Upper lobe of right lung (tissue), 1 donor: ENCODE measurements at places on chromosomes 11 and 22.

DNA sequence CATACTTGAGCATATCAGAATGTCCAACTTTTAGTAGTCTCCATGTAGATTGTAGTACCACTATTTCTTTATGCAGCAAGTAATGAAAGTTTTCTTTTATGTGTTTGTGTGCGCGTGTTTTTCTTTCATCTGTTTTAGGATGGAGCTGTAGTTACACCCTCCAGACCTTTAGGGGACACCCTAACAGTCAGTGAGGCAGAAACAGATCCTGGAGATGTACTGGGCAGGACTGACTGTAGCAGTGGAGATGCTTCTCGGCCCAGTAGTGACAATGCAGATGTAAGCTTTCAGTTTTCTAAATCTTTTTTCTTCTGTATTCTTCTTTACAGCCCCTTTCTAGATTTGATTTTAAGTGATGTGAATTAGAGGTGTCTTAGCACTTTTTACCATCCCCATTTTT, 79.9 kb upstream of the GRIK4 start:
- DNase-seq: no peak

- no peak for DNase-seq
Measured at GRCh38 chr11:68004551-68005335, 846 bp upstream of the UNC93B1 start.

DNA sequence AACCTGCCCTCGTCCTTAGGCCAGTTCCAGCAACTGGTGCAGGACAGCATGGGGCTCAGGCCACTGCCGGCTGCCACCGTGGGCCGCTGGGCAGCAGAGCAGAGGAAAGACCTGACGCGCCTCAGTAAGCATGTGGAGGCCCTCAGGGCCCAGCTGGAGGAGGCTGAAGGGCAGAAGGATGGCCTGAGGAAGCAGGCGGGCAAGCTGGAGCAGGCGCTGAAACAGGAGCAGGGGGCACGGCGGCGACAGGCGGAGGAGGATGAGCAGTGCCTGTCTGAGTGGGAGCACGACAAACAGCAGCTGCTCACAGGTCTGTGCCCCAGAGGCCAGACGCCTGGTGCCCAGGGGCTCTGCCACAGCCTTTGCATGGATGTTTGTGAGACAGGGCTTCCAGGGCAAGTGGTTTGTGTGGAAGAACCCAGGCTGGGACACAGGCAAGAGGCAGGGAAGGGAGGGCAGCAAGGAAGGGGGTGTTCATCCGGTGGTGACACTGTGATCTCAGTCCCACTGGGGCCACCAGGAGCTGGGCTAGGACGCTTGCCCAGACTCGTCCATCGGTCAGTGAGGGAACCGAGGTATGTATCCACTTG, 13.9 kb downstream of the CCDC157 start:
- no peak for DNase-seq

- DNase-seq: no peak
Measured at GRCh38 chr22:28450109-28450508, 229.5 kb downstream of the TTC28 start.

DNA sequence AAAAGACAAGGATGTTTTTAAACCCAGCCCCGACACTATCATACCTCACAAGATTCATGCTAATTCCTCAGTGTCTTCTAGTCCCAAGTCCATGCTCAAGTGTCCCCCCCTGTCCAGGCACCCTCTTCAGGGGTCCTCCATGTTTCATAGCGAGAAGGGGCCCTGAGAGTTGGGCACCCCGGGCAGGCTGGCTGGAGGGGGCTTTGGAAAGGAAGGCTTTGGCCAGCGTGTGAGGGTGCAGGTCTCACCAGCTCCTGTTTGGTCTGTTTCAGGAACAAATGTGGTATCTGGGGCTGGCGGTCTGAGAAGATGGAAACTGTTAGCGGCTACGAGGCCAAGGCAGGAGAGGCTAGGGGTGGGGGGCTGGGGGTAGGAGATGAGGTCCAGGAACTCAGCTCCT, 4.5 kb upstream of the SSH3 start:
- DNase-seq: peak; percentile 30

DNA sequence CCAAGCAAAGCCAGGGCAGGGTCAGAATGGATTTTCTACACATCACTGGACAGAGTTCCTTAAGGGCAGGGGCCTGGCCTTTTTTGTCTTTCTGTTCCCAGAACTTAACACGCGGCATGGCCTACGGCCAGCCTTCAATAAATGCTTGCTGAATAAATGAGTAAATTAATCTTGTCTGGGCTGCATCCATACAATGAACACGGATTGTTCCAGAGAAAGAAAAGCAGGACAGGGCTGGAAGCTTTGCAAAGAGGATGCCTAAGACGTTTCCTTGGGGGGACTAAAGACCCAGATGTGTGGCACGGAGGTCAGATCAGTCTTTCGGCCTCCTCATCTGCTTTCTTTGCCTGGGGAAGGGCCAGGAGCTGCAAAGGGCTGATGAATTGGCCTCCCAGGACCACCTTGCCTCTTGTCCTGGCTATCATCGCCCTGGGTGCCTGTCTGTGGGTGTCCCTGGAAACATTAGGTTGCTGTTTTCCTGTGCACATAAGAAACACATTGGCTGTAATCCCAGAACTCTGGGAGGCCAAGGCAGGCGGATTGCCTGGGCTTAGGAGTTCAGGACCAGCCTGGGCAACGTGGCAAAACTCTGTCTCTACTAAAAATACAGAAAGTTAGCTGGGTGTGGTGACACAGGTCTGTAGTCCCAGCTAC, 20.8 kb upstream of the RFPL3 start:
- no peak for DNase-seq

GRCh38 chr11:66072518-66072917, 2.4 kb downstream of the PACS1 start:
- DNase-seq: no peak

DNA sequence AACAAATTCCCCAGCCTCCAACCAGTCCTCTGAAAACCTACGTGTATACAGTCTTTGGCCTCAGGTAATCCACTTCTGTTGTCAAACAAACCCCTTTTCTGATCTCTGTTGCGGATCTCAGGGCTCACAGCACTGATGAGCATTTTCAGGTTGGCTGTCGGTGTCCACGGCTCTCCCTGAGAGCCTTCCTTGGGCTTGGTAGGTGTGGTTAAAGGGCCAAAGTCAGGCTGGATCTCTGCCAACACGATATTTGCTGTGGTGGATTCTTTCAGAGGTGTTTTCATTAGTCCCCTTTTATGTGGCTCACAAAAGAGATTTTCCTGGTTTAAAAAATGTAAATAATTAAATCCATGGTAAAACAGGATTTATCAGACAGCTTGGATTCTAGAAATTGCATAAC, 2.9 kb downstream of the E2F8 start:
- DNase-seq: no peak

- DNase-seq: no peak
Measured at GRCh38 chr11:105296806-105297205, 157.2 kb upstream of the CARD18 start.

DNA sequence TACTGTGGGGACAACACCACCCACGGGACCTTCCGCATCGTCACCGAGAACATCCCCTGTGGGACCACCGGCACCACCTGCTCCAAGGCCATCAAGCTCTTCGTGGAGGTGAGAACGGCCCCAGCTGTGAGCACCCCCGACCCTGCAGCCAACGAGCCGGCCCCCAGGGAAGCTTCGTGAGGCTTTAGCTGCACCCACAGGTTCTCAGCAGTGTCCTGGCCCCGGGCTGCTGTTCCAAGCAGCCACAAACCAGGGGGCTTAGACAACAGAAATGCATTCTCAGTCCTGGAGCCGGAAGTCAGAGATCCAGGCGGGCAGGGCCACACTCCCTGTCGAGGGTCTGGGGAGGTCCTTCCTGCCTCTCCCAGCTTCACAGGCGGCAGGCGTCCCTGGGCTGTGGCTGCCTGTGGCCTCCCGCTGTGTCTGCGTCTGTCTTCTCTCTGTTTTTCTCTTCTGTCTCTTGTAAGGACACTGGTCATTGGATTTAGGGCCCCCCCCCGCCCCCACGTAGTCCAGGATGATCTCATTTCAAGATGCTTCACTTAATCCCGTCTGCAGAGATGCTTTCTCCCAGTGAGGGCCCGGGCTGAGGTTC, 12.5 kb downstream of the MUC5B start:
- DNase-seq: peak; percentile 44

DNA sequence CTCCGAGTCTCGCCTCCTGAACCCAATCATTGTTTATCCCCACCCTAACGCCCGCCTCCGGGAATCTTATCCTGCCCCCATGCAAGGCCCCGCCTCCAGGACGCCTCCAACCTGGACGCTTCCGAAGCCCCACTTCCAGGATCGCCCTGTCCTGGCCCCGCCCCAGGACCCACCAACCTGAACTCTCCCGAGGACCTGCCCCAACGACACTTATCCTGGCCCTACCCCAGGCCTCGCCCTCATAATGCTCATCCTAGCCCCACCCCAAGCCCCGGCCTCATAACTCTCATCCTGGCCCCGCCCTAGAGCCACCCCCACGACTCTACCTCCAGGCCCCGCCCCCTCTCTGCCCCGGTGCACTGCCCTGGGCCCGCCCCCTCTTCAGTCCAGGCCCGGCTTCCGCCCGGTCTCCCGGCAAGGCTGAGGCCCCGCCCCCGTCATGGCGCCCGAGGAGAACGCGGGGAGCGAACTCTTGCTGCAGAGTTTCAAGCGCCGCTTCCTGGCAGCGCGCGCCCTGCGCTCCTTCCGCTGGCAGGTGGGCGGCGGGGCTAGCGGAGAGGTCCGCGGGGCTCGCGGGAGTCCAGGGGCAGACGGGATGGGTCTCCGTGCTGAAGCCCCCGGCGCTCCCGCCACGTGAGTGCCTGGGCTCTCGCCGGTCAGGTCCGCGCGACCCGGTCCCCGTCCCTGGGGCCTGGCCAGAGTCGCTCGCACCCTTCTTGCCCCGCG, 45.7 kb upstream of the DEFB108B start:
- DNase-seq: peak; percentile 98

DNA sequence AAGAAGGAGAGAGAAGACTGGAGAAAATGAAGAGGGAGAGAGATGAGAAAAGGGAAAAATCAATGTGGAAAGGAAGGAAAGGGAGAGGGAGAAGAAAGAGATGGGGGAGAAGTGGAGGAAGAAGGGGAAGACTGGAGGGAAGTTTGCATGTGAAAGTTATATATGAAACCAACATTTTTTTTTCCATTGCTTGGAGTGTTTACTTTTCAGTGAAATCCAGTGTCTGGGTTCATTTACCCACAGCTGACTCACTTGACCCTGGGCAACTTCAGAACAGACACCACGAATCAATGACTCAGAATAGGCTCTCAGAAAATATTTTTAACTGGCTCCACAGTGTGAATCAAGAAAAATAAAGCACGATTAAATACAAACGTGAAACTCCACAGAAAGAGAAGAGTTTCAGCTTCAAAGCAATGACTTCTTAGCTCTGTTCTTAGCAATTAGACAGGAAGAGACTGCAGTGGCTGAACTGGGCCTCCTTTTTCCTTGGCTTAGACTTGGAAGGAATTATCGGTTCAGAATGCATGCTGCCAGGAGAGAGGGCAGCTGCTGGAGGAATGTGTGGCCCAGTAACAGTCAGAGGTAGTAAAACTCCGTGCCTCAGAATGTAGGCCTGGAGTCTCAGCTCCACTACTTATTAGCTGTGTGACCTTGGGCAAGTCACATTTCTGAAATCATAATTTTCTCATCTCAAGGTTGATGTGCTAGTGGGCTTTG, 237.5 kb downstream of the MIAT start:
- no peak for DNase-seq

DNA sequence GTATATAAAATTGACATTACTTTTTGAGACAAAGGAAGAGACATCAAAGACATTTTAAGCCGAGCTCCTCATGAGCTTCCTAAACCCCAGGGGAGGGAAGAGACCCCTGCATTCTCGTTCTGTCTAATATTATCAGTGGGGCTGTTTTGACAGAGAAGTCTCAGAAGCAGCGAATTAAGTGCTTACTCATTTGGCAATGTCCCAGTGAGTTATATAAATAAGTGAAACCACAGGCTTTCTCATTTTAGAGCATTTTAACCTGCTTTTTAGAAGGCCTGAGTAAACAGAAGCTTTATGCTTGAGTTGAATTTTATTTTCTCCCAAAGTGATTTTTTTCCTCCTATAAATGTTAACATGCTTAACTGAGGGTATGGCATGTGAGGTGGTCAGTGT, 23.2 kb upstream of the C1QTNF4 start:
- DNase-seq: no peak

GRCh38 chr11:128734103-128734831, 40.4 kb downstream of the FLI1 start:
- peak; percentile 75 for DNase-seq

DNA sequence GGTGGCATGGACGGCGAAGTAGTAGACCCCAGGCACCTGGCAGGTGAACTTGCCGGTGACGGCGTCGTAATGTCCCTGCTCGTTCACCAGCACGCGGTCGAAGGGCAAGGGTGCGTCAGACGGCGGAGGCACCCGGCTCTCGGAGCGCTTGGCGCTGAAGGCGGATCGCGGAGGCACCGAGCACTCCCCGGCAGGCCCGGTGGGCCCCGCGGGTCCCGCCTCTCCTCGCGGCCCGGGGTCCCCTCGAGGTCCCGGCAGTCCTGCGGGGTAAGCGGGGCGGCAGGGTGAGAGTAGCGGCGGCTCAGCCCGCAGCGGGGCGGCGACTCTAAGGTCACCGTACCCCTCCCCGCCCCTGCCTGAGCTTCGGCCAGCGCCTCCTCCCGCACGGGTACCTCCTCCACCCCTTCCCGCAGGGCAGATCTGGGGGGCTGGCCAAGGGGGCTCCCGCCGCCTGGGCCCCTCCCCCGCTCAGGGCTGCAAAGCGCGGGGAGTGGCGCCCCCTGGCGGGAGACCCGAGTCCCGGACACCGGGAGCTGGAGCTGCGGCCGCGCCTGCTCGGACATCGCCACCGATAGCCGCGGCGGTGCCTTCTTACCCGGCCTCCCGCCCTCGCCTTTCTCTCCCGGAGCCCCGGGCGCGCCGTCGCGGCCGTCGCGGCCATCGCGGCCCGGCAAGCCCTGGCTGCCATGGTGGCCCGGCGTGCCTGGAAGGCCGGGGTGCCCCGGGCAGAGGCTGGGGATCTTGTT, 921 bp downstream of the C1QTNF5 start:
- peak; percentile 89 for DNase-seq

DNA sequence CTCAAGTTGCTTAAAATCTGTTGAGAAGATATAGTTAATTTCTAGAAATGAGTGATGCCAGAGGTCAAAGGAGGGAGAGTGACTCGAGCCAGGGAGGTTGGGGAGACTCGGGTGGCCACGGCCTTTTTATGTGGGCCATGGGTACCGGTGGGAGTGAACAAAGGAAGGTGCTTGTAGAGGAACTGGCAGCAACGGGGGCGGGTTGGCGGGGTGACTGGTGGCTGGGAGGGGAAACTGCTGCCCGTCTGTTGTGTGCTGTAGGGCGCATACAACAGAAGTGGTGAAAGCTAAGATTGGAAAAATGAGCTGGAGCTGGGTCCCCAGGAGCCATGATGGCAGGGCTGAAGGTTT, 5.4 kb downstream of the DAGLA start:
- peak; percentile 77 for DNase-seq

- no peak for DNase-seq
Measured at GRCh38 chr11:124109377-124109776, 5.9 kb upstream of the VWA5A start.

GRCh38 chr11:121615501-121615900, 162.7 kb upstream of the SORL1-AS1 start:
- DNase-seq: no peak

- peak; percentile 96 for DNase-seq
Measured at GRCh38 chr11:842370-843002, at the start of the genes POLR2L and TSPAN4. POLR2L (minus strand) TSS chr11:842529; CDS start chr11:842508, 21 bp downstream. TSPAN4 (plus strand) TSS chr11:842852; CDS start chr11:850305, 7,453 bp downstream.

- DNase-seq: peak; percentile 79
Measured at GRCh38 chr11:18046116-18046777, at the start of gene TPH1. TPH1 (minus strand) TSS chr11:18046269; CDS start chr11:18040762, 5,507 bp downstream.

- peak; percentile 88 for DNase-seq
Measured at GRCh38 chr11:119340335-119341221, at the start of gene C1QTNF5. C1QTNF5 (minus strand) TSS chr11:119340883; CDS start chr11:119340397, 486 bp downstream.
